ENCODE measurements at places on chromosomes 3 and 15.

GRCh38 chr3:4515916-4516579, 22.9 kb downstream of the ITPR1 start:
- no peak for DNase-seq

GRCh38 chr3:95586754-95587153, 1227.6 kb upstream of the EPHA6 start:
- DNase-seq: no peak

- no peak for DNase-seq
These were observed 31.5 kb upstream of the FAM81A start for GRCh38 chr15:59406446-59406845.

DNA sequence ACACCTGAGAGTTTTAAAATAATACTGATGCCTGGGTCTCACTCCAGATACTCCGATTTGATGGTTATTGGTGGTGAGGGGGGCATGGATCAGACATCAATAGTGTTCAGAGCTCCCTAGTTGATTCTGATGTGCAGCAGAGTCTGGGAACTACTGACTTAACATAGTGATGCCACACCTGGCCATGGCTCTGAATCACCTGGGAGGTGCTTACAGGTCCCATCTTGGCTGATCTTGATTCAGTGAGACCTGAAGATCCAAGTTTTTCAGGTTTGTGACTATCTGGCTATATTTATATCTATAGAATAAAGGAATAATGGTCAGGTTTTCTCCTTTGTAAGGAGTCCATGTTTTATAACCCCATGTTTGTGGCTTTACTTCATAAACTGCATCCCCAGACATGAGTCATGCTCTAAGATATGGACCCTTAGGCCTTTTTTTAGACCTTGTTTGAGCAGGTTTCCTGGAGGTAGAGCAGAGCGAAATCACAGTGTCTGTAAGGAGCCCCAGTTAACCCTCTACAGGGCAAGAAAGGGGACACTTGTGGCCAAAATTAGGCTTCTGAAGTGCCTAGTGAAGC, 101.4 kb downstream of the LARS2 start:
- no peak for DNase-seq

GRCh38 chr3:4736284-4736861, 242.9 kb upstream of the BHLHE40 start:
- no peak for DNase-seq

- DNase-seq: peak; percentile 52
These were observed 29.6 kb downstream of the PSMD6 start for GRCh38 chr3:63993653-63994079.

- no peak for DNase-seq
These were observed 38.2 kb upstream of the FAM174B start for GRCh38 chr15:92693691-92694331.

GRCh38 chr3:50078622-50079021, 10.1 kb upstream of the RBM5 start:
- DNase-seq: no peak

- DNase-seq: no peak
These were observed 51.7 kb upstream of the SMAD3 start for GRCh38 chr15:67013696-67014095.

DNA sequence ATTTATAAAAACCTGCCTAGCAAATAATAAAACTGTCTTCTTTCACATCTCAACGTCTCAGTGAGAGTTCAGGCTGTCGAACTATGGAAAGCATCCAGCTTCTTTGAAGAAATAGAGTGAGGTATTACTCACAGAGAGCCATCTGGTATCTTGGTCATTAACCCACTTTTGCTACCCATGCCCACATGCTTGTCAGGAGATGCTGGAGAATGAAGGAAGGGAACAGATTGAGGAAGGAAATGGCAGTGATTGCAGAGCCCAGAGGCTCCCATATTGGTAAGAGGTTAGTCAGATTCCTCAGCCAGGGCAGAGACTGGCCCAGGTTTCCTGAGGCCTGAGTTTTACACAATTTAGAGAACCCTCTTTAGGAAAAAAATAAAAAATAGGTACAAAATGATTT, 119.1 kb downstream of the B3GALNT1 start:
- no peak for DNase-seq

- DNase-seq: no peak
These were observed 14.3 kb downstream of the IGDCC4 start for GRCh38 chr15:65408324-65409035.

- no peak for DNase-seq
These were observed 43.6 kb downstream of the RASA2 start for GRCh38 chr3:141530415-141530768.

GRCh38 chr15:83516935-83517334, 69.8 kb downstream of the SH3GL3 start:
- no peak for DNase-seq

GRCh38 chr3:128252083-128252482, 98.8 kb downstream of the EEFSEC start:
- no peak for DNase-seq

GRCh38 chr3:100335434-100335833, 877 bp downstream of the NIT2 start:
- no peak for DNase-seq

DNA sequence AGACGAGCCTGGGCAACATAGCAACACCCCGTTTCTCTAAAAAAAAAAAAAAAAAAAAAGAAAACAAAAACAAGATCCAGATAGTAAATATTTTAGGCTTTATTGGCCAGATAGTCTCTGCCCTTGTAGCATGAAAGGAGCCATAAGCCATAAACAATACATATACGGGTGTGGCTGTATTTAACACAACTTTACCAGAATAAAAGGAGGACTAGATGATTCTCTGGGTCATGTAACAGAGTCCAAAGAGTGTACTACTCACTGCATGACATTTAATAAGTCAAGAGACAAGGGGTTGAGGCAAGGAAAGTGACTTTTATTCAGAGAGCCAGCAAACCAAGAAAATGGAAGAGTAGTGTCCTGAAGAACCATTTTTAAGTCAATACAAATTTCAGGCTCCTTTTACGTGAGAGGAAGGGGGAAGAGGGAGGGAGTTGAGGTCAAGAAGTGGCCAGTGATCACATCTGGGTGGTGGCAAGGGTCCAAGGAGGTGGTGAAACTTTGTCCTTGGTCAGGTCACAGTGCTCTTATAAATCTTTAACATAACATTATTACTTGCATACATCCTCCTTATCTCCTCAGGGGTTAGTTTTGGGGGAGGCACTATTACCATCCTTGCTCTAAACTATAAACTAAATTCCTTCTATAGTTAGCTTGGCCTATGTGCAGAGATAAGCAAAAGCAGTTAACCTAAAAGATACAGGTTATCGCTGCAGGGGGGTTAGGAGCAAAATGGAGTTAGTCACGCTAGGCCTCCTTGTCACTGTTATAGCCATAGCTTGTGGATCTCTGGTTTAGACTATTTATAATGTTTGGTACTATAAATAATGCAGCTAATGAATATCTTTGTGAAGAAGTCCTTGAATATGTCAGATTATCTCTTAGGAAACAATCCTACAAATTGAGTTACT, 46.1 kb downstream of the METTL6 start:
- DNase-seq: no peak

DNA sequence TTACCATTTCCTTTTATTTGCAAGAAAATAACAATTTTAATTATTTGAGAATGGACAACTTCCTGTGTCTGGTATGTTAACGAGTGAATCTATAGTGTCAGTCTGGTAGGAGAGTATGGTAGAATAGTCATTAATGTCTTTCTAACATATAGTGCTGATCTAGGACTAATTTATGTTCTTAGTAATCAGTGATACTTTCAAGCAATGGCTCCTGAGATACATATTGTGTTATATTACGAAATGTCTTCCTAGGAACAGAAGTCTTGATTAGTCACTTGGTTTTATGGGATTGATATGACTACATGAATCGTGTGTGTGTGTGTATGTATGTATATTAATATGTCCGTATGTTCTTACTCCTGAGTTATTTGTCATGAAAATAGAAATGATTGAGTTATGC, 66.6 kb upstream of the PAQR5 start:
- DNase-seq: no peak

GRCh38 chr3:13564751-13565560, 16.0 kb downstream of the FBLN2 start:
- DNase-seq: no peak

GRCh38 chr15:85044251-85044853, 62.7 kb downstream of the PDE8A start:
- peak; percentile 49 for DNase-seq

GRCh38 chr15:77446840-77447390, 26.2 kb downstream of the HMG20A start:
- DNase-seq: no peak

DNA sequence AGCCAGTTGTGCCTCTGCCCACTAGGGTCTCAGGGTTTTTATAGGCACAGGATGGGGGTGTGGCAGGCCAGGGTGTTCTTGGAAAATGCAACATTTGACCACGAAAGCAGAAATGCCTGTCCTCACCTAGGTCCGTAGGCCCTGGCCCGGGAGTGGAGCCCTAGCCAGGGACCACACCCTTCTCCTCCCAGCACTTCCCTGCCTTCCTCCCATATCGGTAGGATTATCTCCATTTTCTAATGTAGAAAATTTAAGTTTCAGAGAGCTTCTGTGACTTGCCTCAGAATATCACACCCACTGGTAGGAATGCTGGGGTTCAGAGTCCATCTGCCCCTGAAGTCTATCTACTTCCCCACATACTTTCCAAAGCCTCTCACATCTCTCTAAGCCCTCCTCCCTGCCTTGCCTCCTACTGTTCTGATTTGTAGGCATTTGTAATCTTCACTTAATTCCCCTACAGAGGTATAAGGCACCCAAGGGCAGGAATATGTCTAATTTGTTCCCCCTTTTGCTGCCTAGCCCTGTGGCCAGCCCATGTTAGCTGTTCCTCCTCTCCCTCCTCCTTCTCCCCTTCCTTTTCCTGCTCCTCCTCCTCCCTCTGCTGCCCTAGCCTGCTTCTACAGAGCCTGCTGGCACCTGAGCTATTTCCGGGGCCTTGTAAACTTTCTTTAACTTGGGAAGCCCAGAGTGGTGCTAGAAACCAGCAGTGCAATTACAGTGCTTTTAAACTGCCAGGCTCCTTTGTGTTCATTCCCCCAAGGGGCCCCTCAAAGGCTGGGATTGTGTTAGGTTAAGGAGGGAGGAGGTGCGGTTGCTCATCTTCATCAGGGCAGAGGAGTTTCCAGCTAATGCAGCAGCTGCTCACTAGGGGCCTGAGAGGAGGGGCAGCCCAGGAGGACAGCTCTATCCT, 71.1 kb downstream of the MRPL46 start:
- no peak for DNase-seq

DNA sequence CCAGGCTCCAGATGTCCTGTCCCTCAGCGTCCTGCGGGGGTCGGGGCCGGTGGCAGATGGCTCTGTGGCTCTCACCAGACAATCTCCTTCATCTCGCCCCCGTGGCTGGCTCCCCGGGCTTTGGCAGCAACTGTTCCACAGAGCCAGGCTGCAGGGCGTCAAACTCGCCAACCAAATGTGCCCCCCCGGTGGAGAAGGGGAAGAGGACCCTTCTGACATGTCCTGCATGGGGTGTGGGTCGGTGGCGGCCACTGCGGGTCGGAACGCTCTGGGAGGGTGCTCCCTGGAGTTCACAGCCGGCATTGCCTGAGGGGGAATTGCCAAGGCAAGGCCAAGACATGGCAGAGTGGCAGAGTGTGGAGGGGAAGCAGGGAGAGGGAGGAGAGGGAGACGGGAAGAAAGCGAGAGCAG, 36.0 kb downstream of the BDH1 start:
- DNase-seq: no peak

DNA sequence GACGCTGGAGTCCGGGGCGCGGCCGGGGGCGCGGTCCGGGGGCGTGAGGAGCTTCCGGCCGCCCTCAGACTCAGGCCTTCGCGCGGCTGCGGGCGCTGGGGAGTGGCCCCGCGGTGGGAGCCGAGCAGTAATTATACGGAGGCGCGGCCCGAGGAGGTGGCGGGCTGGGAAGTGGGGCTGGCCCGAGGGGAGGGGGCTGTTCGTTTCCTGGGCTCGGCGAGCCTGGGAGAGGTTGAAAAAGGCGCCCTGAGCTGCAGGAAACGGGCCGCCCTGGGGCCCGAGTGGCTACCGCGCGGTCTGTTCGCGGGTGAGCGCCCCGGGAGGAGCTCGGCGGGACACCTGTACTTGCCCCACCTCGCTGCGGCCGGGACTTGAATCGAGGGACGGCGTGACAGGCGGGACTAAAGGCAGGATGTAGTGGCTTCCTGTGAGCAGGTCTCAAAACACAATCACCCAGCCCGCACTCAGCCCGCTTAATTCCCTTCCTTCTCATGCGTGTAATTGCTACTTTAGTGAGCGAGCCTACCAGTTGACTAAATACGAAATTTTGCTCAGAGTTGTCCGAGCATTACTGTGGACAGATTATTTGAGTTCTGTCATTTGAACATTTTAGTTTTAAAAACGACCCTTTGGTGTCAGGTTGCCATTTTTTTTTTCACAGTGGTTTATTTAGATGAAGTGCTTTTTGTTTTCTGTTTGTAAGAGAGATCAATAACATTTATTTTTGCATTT, 860 bp downstream of the RASA2 start:
- DNase-seq: peak; percentile 80

GRCh38 chr15:64379216-64379960, 1.9 kb downstream of the PCLAF start:
- no peak for DNase-seq

GRCh38 chr15:52294881-52295420, 653 bp downstream of the MYO5C start:
- no peak for DNase-seq

GRCh38 chr15:85649372-85649771, 145.4 kb downstream of the KLHL25 start:
- DNase-seq: no peak

DNA sequence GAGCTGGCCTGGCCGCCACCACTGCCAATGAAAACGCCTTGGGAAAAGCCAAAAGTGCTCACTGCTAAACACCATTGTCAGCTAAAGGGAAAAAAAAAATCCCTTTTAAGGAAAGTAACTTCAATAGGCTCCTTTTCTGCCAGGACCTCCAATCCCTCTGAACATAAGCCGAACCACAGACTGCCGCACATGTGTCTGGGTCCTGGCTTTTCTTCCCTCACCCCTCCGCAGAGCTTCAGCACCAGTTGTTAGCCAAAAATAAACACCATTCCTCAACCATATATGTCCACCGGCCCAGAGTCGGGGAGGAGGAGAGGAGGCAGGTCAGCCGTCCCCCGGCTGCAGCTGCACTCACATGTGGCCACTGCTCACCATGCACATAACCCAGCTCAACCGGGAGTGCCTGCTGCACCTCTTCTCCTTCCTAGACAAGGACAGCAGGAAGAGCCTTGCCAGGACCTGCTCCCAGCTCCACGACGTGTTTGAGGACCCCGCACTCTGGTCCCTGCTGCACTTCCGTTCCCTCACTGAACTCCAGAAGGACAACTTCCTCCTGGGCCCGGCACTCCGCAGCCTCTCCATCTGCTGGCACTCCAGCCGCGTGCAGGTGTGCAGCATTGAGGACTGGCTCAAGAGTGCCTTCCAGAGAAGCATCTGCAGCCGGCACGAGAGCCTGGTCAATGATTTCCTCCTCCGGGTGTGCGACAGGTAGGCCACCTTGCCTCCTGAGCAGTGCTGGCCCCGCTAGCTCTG, at the start of gene FBXL22:
FBXL22 (plus strand) TSS at position 350 of the 753 bp plus-strand sequence; CDS start at position 356, 6 bp downstream.
- DNase-seq: no peak

Measured in activated CD4-positive, alpha-beta T cell treated with anti-CD3 and anti-CD28 coated beads, Interleukin-2, amount 50 U/mL, for 1 hour (primary cell).